Hematopoietic multipotent progenitor cell treated with erythropoietin and hydrocortisone succinate and interleukin-3 and kit ligand, for 4 days (in vitro differentiated cells): ENCODE measurements at places on chromosomes 1 and 21.

DNA sequence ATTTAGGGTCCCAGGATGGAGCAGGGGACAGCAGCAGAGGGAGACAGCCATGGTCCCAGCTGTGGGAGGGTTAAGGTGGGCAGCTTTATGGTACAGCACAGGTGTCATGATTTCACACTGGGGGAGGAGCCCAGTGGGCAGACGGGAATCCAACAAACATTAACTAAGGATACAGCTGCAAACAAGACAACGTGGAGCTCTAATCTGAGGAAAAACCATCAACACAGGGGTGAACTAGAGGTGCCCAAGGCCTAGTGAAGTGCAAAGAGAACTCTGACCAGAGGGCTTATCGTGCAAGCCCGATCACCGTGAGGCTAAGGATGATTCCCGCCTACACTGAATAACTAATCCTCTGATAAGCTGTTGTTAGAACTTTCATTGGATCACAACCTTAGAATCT lies 18.7 kb downstream of the ECE1 start:
- DNase-seq, result no peak

DNA sequence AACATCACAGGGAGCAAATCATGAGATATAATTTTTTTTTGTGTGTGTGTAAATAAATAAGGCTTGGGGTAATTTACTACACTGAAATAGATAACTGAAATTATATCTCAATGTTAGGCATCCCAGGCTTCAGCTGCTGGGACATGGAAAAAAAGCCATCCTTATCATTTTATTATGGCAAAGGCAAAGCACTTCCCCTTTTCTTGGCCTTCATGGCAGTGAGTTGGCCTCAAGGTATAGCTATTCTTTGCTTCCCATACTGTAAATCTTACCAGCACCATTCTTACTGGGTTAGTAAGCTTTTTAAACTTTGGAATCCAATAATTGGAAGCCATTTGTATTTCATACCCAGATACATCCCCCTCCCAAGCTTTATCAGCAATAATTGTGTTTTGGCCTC lies 29.0 kb downstream of the RBM11 start:
- DNase-seq, result peak; percentile 23

GRCh38 chr1:49102752-49103151 lies 326.1 kb upstream of the BEND5 start:
- no peak for DNase-seq

- DNase-seq, result no peak
These were observed 116.8 kb downstream of the ATP6V1G3 start for GRCh38 chr1:198423673-198424072.

GRCh38 chr21:35050348-35051286 lies 1.5 kb upstream of the RUNX1 start:
- peak; percentile 35 for DNase-seq

DNA sequence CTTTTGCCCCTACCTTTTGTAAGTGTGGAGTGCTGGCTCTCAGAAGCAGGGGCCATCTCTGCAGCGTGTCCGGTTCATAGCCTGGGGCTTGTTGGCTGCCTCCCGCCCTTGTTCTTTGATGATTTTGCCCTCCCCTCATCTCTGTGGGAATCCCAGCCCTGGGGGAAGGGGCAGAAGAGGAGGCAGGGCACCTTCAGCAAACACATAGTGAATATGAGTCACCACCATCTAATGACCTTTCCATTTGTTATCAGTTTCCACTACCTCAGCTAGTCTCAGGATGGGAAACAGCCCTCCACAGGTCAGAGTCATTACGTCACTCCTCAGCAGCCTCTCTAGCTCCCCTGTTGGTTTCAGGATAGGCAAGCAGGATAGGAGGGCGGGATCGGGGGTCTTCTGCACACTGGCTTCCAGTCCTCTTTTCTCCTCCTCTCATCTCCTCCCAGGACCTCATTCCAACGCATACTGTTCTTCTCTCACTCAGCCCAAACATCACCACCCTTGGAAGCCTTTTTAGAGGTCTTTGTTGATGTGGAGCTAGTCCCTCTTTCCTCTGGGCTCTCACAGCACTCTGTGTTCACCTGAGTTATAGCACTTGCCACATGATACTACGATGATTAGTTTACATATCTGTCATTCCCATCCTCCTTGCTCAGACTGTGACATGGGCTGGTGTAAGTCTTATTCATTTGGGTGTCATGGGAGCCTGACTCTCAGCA lies 15.8 kb downstream of the GADD45A start:
- DNase-seq, result peak; percentile 57

- DNase-seq, result no peak
These were observed 74.9 kb downstream of the SLC66A1 start for GRCh38 chr1:19387045-19387467.

DNA sequence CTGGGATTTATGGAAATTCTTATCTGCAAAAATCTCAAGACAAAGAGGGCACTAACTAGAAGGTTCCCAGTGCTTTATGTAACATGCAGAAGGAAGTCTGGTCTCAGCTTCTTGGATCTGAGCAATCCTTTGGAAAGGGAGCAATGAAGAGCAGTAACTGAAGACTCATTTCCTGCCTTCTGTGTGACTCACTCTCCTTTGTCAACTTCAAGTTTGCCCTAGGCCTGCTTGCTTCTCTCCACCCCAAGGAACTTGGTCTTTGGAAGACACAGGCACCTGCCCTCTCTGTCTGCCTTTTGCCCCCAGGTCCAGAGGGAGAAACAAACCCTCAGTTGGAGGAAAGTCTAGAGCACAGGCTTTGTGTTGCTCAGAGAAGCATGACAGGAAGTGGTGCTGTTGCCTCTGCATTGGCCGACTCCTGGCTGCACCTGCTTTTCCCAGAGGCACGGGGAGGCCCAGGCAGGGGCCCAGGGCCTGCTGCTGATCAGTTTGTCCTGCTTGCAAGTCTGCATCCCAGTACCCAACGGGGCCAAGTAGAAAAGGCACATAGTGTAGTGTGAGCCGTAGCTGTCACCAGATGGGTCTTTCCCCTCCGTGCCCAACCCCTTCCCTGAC lies 137.2 kb downstream of the DHRS3 start:
- peak; percentile 28 for DNase-seq

- DNase-seq, result peak; percentile 69
These were observed 12.0 kb downstream of the FHAD1 start for GRCh38 chr1:15258833-15259621.

DNA sequence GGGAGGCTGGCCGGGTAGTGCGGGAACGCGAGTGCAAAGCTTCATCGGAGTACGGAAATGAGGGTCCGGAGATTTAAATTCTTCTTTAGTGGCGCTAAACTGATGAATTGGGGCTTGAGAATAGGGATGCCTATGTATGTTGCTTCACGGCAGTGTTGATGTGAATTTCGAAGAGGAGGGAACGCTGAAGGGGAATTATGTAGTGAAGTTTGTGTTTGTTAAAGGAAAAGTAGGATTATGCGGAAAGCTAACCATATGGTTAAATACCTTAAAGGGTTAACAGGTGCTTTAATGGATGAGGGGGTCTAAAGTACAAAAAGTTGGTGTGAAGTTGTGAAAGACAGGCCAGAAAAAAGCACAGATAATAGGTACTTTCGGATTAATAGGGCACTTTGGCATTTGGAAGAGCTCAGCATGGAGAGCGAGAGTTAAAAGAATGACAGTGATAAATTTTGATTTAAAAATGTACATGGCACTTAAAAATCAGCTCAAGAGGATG lies 1.4 kb downstream of the HS2ST1 start:
- DNase-seq, result no peak

DNA sequence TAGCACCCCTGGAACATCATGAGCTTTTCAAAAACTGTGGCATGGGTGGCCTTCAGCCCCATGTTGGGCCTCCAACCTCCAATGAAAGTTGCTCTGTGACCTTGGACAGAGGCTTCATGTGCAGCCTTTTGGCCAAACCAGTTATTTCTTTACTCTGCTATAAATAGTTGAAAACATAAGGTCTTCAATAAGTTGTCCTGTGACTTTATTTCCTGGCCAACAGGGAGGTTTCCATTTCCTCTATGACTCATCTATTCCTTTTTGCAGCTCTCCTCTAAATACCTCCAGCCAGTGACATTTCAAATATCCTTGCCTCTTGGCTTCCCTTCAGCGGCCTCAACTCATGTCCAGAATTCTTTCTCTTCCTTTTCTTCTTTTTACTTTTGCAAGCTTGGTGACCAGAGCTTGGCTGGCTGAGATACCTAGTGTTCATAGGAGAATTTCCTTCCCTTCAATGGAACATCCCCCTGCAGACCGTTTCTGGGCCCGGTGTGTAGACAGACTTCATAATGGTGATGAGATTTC lies 22.7 kb upstream of the TRIM67 start:
- no peak for DNase-seq

GRCh38 chr1:6097117-6097595 lies 51.5 kb downstream of the KCNAB2 start:
- no peak for DNase-seq

DNA sequence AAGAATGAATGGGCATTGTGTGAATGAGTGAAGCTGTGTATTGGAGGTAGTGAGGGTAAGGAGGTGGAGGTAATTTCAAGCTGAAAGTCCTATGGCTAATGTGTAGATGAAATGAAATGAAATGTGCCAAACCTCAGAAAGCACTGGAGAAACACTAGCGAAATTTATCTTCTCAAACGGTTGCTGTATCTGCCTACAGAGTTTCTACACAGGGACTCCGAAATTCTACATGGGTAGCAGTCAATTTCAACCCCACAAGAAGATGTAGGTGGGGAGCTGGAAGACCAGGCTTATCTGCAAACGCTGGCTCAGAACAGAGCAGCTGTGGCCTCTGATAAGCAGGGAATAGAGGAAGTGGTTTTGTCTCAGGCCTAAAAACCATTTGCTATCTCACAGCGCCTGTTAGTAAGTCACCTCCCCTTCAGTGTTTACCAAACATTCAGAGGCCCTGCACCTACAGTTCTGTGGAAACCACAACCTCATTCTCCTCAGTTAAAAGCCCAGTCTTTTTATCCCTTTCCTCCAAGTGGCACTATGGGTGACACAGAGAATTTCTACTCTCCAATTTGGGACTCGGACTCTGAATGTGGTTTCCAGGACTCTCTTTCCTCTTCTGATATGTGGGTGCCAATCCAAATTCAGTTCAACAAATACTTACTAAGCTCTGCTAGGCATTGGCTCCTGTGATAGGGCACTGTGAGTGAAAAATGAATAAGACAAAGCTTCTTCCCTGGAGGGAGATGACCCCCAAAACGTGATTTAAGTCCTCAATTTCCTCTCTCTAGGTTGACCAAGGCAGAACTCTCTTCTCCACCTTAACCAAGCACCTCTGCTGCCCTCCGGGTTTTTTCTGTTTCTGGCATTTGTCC lies 17.2 kb upstream of the SLAMF6 start:
- peak; percentile 99 for DNase-seq

GRCh38 chr1:92211166-92211565 lies 6.5 kb upstream of the C1orf146 start:
- no peak for DNase-seq

DNA sequence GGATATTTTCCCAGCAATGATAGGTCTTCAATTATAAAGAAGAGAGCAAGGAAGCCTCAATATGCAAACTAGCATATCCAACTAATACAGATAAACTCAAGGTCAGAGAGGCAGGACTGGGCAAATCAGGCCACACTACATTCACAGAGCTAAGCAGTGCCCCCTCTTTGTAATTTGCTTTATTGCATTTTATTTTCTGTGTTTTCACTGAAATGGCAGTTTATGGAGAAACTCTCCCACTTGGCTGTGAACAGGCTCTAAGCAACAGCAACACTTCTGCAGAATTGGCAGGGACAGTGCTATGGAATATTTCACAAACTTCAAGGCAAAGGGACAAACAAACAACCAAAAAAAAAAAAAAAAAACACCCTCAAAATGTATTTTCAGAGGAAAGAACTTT lies 93.4 kb upstream of the SOD1 start:
- peak; percentile 41 for DNase-seq

DNA sequence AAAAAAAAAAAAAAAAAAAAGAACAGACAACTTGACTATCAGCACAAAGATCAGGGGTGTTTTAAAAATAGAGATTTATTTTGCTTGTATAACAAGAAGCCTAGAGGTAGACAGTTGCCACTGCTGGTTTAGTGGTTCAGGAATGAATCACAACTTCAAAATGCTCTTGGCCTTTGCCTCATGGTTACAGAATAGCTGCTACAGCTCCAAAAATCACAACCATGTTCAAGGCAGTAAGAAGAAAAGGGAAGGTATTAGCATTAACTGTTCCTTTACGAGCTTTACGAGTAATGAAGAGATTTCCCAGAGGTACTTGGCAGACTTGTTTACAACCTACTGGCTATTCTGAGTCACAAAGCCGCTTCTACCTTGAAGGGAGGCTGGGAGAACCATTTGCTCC lies 52.5 kb upstream of the PPM1J start:
- no peak for DNase-seq

GRCh38 chr1:226332947-226333346 lies 24.0 kb upstream of the LIN9 start:
- DNase-seq, result no peak

GRCh38 chr1:9731051-9731537 lies 79.6 kb downstream of the PIK3CD start:
- no peak for DNase-seq

DNA sequence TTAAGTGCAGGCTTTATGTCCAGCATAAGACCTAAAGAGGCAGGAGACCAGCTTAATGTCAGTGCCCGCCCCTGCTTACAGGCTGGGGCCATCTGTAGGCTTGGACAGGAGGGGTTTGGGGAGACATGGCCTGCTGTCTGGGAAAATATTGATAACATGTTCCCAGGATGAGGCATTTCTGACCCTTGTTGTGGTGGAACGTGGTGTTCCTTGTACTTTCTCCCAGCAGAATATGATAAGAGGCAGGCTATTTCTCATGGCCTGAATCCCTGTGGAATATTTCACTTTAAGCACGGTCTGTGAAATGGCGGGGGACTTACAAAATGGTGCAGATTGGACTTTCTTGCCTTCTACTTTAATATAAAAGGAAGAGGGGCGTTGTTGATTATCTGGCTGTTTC lies 41.9 kb upstream of the PLA2G5 start:
- no peak for DNase-seq

GRCh38 chr1:1291548-1292441 lies 11.6 kb downstream of the SCNN1D start:
- peak; percentile 80 for DNase-seq

GRCh38 chr21:37455504-37455911 lies 88.9 kb downstream of the DYRK1A start:
- peak; percentile 90 for DNase-seq

DNA sequence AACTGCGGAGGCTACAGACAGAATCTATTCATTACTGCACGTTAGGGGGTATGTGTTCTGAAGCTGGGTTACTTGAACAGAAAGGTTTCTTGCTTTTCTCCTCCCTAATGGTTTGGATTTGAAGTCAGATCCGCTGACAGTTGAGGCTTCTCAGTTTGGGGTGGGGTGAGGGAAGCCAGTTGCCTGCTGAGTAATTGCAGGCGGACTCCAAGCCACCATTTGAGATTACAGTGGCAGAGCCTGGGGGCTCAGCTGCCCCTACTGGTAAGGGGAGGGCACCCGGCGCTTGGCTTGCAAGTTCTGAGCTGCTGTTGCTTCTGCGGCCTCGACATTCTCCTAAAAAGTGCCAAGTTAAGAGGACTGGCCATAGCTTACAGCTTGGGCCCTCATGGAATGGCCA lies 2.0 kb downstream of the GRHL3 start:
- DNase-seq, result peak; percentile 38

GRCh38 chr1:6507461-6507911 lies 16.0 kb upstream of the PLEKHG5 start:
- DNase-seq, result no peak
